NB4 (cell line): ENCODE measurements at places on chromosomes 2 and 18.

GRCh38 chr2:33363325-33364298 is 112.8 kb upstream of the RASGRP3 start:
- DNase-seq: no peak

GRCh38 chr2:111945444-111946293 is 47.3 kb downstream of the MERTK start:
- DNase-seq: no peak

- no peak for DNase-seq
These were observed 35.8 kb downstream of the ST3GAL5 start for GRCh38 chr2:85852937-85853498.

DNA sequence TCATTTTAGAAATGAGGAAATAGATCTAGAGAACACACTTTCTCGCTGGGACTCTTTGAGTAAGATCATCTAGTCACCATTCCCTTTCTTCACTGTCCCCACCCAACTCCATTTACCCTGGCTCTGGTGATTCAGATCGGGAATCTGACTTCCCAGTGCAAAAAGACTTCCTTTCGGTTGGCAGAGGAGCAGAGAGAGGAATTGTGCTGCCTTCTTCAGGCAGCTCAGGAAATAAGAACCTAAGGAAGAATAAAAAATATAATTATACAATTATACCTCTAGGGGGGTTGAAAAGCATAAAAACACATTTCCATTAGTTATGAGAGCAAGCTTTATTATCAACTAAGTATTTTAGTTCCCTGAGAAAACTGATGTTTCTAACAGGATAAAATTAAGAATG is 9.3 kb upstream of the MPP4 start:
- DNase-seq: no peak

- DNase-seq: no peak
These were observed 179.5 kb downstream of the PTGR3 start for GRCh38 chr18:75029481-75029880.

DNA sequence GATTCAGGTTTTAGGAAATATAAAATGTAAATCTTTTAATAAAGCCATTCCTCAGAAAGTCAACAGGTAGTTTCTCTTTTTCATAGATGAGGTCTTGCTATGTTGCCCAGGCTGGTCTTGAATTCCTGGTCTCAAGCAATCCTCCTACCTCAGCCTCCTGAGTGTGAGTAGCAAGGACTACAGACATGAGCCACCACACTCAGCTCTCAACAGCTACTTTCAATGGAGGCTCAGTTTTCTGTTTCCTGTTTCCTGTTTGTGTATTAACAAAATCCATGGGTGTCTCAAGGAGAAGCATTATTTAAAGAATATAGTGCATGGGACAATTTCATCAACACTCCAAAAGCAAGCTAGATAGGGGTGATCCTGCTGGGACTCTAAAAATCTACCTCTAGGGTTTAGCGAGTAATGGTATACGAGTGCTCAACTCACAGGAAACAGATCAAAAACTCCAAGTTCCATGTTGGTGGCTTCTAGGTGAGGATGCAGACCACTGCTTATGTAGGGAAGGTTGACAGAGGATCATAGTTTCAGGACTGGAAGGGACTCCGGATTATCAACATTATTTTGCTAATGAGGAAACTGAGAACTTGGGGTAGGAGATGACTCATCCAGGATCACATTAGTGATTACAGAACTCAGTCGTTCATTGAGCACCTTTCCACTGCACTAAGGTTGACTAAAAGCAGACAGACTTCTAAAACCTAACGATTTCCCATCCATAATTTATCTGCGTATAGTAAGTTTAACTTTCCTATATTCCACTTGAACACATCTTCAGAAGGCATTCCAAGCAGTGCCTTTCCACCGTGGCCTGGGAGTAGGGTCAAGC is 61.7 kb upstream of the WIPF1 start:
- no peak for DNase-seq

GRCh38 chr2:219648176-219648575 is 20.7 kb downstream of the SLC4A3 start:
- DNase-seq: no peak

- DNase-seq: no peak
These were observed 77.5 kb downstream of the VAPA start for GRCh38 chr18:9991011-9992000.

DNA sequence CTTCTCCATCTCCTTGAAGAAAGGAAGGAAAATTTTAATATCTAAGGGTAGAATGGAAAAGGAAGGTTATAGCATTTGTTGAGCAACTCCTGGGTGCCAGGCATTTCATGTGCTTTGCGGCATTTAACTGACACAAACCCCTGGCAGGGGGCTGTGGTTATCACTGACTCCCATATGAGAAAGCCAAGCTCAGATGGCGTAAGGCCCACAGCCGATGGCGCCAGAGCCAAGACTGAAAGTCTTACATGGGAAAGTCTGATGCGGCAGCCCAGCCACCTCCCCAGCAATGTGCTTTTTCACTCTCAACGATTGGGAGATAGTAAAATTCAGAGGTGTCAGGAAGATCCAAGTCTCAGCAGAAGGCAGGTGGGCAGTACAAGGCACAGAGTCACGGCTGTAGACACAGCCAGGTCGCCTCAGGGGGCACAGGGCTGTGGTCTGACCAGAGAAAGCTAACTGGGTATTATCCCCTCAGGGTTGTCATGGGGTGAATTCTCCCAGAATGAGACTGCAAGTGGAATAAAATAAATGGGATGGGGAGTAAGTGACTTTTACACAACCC is 324.2 kb upstream of the NCKAP5 start:
- DNase-seq: peak; percentile 7

GRCh38 chr2:11726384-11726783 is 20.0 kb upstream of the LPIN1 start:
- DNase-seq: no peak

DNA sequence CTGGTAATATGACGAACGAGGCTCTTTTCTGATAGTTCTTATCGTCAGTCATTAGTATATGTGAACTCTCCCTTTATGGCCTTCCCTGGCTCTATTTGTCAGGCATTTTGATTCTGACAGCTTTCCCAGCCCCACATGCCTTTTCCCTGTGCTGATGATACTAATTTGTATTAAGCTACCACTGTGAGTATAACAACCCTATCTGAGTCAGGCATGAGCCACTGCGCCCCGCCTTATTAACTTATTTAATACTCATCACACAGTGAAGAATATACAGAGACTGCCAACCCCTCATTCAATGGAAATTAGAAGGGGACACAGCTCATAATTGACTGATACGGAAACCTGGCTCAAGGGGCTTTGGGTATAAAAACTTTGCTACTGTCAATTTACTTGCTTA is 140.0 kb downstream of the NETO1 start:
- DNase-seq: no peak

DNA sequence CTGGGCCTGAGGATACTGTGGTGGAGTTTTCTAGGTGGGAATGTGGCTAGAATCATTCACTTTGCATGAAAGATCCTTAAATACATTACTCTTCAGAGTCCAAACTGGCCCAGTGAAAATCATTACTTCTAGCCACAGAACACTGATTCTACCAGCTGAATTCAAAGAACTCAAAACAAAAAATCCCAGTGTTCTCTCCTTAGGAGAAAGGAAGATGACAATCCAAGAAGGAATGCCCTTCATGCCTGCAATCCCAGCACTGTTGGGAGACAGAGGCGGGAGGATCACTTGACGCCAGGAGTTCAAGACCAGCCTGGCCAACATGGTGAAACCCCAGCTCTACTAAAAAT is 35.2 kb downstream of the FAM228A start:
- no peak for DNase-seq

GRCh38 chr18:13500227-13500865 is 226.0 kb downstream of the FAM210A start:
- DNase-seq: no peak

DNA sequence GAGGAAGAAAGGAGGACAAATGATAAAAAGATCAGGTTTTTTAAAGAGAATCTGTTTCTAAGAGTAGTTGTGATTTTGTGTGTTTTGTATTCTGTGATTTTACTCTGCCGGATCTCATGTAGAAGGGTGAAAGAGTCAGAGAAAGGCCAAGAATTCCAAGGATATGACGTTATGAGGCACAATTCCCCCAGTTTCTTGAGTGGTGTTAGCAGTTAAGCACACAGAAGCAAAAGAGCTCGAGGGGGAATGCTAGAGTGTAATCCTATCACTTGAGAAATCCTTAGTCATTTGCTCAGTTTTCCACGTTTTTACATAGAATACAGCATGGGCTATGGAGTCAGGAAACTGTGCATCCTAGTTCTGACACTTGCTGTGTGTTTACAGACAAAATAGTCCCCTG is 34.8 kb downstream of the METTL4 start:
- no peak for DNase-seq

DNA sequence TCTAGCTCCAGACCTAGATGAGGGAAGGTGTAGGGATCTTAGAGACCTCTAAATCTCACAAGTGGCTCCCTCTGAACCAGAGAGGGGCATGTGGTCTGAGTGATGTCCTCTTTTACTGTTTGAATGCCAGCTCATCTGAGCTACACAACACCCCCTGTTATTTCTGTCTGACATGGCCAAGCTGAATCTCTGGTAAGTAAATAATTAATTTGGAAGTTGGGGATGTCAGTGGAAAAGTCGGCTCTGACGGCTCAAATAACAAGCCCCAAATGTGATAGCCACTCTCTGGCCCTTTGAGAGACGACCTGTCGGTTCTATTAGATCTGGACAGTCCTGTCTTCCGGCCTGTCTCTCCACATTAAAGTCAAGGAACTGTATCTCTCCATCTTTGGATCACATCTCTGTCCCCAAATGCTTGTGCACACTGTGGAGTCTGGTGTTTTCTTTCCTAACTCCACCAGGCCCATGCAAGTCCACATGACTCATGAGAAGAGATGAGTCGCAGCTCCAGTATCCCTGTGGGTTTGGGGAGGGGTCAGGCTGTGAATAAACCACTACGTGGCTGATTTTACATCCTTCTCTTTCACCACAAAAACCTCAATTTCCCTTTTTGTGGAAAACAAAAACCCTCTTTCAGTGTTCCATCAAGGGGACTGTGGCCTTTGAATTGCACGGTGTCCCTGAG is 52.5 kb downstream of the SETBP1 start:
- DNase-seq: peak; percentile 87

GRCh38 chr2:181446985-181447384 is 10.2 kb upstream of the ITGA4 start:
- no peak for DNase-seq

- peak; percentile 33 for DNase-seq
These were observed 62.6 kb upstream of the CTLA4 start for GRCh38 chr2:203804764-203805485.

DNA sequence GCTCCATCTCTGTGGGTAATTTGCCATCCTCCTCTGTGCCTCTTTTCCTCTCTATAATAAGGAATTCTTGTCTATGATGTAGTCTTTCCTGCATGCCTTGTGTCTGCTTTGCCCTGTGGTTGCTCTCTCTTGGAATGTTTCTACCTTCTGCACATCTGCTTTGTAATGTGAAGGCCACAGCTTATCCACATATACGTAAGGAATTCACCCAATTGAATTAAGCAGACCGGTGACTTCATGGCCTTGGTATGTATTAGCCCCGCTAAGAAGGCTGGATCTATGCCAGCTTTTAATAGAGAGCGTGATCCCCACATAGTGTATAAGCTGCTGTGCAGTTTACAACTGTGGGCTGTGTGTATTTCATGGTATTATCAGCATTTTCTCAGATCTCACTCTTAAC is 274.7 kb downstream of the RNF144A start:
- DNase-seq: no peak

DNA sequence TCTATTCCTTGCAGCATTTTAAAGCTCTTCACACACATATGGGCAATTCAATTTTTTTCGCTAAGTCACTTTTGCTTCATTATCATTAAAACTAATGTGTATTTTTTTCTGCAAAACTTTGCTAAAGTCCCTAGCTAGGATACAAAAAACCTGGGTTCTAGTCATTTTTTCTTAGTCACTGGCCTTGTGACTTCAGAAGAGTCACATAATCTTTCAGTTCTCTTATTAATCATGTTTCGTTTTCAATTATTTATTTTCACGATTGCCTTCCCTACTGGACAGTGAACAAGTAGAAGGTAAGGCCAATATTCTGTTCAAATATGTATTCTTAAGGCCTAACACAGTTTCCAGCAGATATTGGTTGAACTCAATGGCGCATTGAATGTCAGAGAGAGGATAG is 60.9 kb upstream of the CYRIA start:
- no peak for DNase-seq

- no peak for DNase-seq
These were observed 438.9 kb downstream of the PTPRM start for GRCh38 chr18:8005870-8006569.

GRCh38 chr18:23528580-23529472 is 25.5 kb downstream of the RMC1 start:
- peak; percentile 48 for DNase-seq

GRCh38 chr18:275486-275885 is 7.6 kb upstream of the THOC1 start:
- DNase-seq: no peak

DNA sequence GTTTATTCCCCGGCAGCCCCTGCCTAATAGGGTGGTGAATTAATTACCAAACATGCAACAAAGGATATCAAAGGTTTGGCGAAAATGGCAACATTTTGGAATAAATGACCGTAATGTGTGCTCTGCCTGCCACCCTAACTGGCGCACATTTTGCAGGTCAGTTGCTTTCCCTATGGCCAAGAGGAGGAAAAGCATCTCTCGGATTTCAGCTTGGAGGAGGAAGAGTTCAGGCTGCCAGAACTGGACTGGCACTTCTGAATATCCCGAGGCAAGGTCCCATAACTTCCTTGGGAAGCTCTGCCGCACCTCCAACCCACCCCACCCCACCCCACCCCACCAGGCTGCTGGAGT is 37.1 kb downstream of the SLC25A52 start:
- DNase-seq: no peak

DNA sequence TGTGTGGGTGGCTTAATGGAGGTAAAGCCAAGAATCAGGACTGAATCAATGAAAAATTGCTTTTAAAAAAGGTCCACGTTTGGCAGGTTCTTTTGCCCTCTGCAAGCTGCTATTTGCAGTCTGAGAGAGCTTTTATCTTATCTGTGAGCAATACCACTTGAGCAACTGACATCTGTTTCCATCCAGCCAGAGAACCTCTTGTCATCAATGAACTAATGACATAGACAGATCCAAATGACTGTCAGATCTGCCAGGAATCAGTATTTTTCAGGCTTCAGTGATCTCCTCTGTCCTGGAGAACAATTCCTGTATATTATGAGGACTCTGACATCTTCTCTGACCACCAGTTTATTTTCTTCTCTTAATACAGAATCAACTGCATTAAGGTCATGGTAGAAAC is 608.1 kb downstream of the LRP1B start:
- no peak for DNase-seq

DNA sequence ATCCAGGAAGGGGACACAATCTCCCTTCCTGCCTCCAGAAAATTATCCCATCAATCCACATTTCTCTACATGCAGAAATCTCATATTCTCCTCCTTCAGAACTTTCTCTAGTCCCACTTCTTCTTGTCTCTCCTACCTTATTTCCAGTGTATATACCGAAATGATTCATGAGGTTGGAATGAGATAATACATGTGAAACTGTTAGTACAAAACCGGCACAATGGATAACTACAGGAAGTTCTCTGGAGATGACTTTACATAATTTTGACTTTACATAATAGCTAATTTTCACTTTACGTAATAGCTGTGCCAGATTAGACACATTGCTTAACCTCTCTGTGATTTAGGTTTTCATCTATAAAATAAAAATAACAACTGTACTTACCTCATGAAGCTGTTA is 801.3 kb downstream of the ERBB4 start:
- DNase-seq: no peak
